ENCODE measurements at places on chromosomes 6 and 20. TPM values are rescaled to one million over a fixed set of nuclear protein-coding genes. Genes with fewer than 3 reads are reported as not detected.

Gene C6orf118
- not detected for total RNA-seq

Gene SLC12A5
- total RNA-seq = not detected

Gene CEP85L
- total RNA-seq = 22.5 TPM

Gene CRIP3
- not detected for total RNA-seq

Gene CTAGE9
- not detected for total RNA-seq

Gene TENT5A
- 2.7 TPM for total RNA-seq

All from gastrocnemius medialis (tissue), 4 donors.